ENCODE measurements at places on chromosomes 7 and 10.

- peak; percentile 51 for DNase-seq
Measured at GRCh38 chr10:5442065-5442989, 30.0 kb downstream of the NET1 start.

GRCh38 chr10:73576178-73576889 is 14.8 kb downstream of the USP54 start:
- DNase-seq = no peak

GRCh38 chr7:12635830-12636229 is 51.6 kb upstream of the ARL4A start:
- DNase-seq = peak; percentile 20

GRCh38 chr10:105585753-105586152 is 944.7 kb downstream of the SORCS3 start:
- DNase-seq = no peak

GRCh38 chr7:17333221-17333620 is 34.8 kb downstream of the AHR start:
- DNase-seq = no peak

DNA sequence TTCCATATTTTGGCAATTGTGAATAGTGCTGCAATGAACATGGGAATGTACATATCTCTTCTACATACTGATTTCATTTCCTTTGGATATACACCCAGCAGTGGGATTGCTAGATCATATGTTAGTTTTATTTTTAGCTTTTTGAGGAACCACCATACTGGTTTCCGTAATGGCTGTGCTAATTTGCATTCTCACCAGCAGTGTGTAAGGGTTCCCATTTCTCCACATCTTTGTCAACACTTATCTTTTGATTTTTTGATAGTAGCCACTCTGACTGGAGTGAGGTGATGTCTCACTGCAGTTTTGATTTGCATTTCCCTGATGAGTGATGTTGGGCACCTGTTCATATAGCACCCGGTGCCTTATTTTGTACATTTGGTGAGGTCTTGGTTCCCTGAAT is 519.6 kb downstream of the REEP3 start:
- DNase-seq = no peak

- DNase-seq = peak; percentile 97
Measured at GRCh38 chr7:15839416-15840100, 153.1 kb upstream of the MEOX2 start.

DNA sequence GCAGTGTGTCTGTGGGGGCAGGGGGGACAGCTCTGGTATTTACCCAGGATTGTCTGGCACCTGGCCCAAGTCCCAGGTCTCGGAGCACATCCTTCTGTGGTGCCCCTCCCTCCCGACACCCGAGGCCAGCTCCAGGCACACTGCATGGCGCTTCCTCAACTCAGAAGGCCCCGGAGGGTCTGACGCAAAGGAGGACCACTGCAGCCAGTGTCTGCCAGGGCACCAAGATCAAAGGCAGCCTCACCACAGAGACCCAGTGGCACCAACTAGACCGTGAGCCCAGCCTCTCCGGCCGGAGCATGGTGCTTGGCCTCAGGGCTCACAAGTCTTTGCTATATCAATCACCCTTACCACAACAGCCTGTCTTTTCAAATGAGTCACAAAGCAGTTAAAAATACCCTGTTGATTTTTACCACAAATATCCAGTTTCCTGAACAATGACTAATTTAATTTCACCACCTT is 99.3 kb upstream of the DDC start:
- no peak for DNase-seq

GRCh38 chr7:1681581-1681980 is 11.5 kb downstream of the ELFN1 start:
- no peak for DNase-seq

GRCh38 chr10:111203615-111204014 is 126.8 kb downstream of the ADRA2A start:
- no peak for DNase-seq

DNA sequence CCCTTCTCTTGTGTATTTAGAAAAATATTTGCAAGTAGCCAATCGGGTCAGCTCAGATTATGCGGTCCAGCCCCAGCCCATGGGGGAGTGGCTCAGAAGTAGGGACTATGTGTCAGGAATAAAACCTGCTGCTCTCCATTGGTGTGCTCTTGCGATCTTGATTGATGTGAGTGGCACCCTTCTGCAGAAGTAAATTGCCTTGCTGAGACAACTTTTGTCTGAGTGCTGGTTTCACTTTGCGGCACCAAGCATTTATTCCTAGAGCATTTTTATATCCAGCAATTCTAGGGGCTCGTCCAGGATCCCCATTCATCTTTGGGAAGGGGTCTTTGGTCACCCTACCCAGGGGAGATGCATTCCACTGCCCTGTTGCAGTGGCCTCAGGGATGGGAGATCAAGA is 26.1 kb upstream of the FAM221A start:
- DNase-seq = no peak

GRCh38 chr10:47104151-47104605 is 192.9 kb downstream of the PTPN20 start:
- DNase-seq = no peak

Data from A673 (cell line).